ENCODE measurements at places on chromosomes 13 and 19.

- no peak for DNase-seq
These were observed 460 bp downstream of the KMT5C start for GRCh38 chr19:55339889-55340783.

- DNase-seq: no peak
These were observed 495.5 kb downstream of the FOXO1 start for GRCh38 chr13:40170982-40171381.

GRCh38 chr13:111415246-111415645, 94.8 kb downstream of the TEX29 start:
- no peak for DNase-seq

- DNase-seq: no peak
These were observed 99.0 kb downstream of the TEX26 start for GRCh38 chr13:31031482-31031881.

DNA sequence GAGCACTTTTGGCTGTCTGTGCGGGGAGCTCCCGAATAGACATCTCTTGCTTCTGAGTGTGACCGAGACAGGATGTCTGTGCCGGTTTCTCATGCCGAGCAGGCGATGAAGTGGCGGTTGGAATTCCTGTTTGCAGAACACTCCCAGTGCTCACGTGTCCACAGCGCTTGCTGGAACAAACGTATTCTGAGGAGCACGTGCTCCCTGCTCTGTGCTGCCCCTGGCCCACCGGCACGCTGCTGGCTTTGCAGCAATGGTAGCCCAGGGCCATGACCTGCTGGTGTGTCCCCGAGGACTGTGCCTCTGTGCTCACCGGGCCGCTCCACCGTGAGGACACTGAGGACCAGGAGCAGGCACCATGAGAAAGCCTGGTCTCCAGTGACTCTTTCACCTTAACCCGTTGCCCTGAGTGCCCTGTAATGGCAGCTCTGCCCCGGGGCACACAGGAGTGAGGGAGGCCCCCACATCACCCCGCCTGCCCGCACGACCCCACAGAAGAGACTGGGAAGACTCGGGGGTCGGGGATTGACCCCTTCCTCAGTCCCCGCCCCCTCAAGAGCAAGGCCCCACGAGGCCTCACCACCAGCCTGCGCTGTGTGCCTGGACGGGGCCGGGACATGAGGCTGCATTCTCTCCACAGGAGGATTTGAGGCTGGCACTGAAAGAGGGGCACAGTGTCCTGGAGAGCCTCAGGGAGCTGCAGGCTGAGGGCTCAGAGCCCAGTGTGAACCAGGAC, 40.0 kb upstream of the F7 start:
- DNase-seq: no peak

DNA sequence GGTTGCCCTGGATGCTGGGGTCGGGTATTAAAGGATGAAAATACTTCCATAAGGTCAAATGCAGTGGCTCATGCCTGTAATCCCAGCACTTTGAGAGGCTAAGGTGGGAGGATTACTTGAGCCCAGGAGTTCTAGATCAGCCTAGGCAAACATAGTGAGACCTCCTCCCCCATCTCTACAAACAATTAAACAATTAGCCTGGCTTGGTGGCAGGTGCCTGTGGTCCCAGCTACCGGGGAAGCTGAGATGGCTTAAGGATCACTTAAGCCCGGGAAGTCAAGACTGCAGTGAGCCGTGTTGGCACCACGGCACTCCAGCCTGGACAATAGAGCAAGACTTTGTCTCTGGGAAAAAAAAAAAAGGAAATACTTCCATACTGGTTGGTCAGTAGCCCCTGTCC, 1.5 kb downstream of the KLK11 start:
- DNase-seq: no peak

GRCh38 chr13:48817166-48817802, 158.4 kb upstream of the FNDC3A start:
- DNase-seq: no peak

- DNase-seq: no peak
These were observed 89.7 kb downstream of the ZAR1L start for GRCh38 chr13:32225481-32225931.

- DNase-seq: no peak
These were observed 1416.5 kb upstream of the SPRY2 start for GRCh38 chr13:81757348-81757970.

GRCh38 chr19:38095411-38096308, 128.4 kb downstream of the DPF1 start:
- DNase-seq: peak; percentile 59

- no peak for DNase-seq
These were observed 95.0 kb downstream of the ZNF737 start for GRCh38 chr19:20470345-20471135.

GRCh38 chr19:7292950-7293761, 1.1 kb downstream of the INSR start:
- no peak for DNase-seq

GRCh38 chr13:35954207-35954560, 177.0 kb downstream of the DCLK1 start:
- no peak for DNase-seq

DNA sequence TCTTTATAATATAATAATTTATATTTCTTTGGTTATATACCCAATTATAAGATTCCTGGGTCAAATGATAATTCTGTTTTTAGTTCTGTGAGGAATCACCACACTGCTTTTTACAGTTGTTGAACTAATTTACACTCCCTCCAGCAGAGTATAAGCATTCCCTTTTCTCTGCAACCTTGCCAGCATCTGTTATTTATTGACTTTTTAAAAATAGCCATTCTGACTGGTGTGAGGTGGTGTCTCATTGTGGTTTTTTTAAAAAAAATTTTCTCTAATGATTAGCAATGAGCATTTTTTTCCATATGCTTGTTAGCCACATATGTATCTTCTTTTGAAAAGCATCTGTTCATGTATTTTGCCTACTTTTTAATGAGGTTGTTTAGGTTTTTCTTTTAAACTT, 122.2 kb downstream of the ZNF486 start:
- no peak for DNase-seq

DNA sequence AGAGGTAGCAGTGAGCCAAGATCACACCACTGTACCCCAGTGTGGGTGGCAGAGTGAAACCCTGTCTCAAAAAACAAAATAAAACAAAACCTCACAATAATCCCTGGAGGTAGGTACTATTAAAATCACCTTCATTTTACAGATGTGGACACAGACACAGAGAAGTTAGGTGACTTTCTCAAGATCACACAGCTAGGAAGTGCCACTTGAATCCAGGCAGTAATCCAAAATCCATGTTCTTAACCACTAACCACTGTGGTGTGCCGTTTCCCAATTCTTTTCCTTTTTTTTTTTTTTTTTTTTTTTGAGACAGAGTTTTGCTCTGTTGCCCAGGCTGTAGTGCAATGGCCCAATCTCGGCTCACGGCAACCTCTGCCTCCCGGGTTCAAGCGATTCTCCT, 9.0 kb downstream of the PPP1R14A start:
- no peak for DNase-seq

GRCh38 chr19:45774765-45775164, 5.7 kb upstream of the SIX5 start:
- DNase-seq: no peak

- no peak for DNase-seq
These were observed 4.9 kb downstream of the FXYD3 start for GRCh38 chr19:35120492-35120891.

DNA sequence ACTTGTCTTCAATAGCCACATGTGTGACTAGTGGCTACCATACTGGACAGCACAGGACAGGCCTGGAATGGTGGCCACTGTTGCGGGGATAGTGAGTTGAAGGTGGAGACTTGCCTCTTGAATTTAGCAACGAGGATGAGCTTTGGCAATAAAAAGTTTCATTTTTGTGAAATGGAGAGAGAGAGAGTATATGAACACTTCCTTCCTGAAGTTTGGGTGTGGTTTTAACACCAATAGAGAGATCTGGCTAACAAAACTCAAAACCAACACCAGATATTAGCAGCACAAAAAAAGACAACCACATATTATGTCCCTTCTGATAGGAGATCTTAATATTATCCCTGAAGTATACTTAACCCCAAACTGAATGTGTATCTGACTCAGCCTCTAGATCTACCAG, 6.3 kb upstream of the LRFN3 start:
- no peak for DNase-seq

DNA sequence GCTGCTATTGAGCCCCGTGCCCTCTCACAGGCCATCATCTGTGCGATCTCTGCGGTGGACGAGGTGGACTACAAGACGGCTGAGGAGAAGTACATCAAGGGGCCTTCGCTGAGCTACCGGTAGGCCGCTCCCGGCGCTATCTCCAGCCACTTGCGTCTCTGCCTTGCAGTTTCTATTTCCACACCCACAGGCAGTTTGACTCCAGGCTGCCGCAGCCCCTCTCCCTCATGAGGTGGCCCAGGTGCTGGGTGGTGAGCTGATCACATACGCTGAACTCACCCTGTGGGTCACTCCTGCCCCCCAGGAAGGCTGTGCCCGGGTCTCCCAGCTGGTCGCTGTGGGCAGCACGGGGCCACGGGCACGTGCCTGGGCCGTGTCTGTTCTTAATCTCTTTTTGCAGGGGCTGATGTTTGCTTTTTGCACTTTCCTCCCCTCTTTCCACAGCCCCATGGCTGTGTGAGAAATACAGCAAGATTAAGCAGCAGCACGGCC, 10.6 kb upstream of the NDUFS7 start:
- no peak for DNase-seq

DNA sequence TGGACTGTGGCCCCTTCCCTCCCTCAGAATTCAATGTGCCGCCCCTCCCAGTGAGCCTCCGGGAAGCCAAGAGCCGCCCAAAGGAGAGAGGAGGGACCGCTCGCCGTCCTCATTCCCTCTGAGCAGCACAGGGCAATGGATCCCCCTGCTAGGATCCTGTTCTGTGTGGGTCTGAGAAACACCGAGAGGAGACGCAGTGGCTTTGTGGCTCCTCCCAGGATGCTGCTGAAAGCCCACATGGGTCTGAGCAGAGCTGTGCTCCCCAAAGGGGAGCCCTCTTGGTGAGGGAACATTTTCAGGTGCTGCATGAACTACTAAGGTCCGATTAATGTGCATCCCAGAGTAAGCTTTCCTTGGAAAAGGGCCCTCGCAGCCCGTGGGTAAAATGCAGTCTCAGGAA, 30.4 kb downstream of the DHRS12 start:
- DNase-seq: no peak

DNA sequence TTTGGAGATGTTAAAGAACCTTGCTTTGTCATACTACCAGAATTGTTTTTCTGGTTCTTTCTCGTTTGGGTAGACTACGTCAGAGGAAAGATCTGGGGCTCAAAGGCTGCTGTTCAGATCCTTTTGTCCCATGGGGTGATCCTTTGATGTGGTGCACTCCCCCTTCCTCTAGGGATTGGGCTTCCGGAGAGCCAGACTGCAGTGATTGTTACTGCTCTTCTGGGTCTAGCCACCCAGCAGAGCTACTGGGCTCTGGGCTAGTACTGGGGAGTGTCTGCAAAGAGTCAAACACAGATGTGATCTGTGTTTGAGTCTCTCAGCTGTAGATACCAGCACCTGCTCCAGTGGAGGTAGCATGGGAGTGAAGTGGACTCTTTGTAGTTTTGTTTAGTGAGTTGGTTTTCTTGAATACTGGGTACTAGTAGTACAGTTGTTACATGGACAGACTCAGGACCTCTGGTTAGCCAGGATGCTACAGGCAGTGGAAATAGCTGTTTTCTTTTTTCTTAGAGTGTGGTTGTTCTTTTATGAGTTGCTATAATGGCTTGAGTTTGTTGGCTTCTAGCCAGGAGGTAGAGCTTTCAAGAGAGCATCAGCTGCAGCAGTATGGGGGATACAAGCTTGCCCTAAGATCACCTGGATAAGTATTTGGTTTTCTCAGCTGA, 34.4 kb downstream of the DNAJC15 start:
- no peak for DNase-seq

DNA sequence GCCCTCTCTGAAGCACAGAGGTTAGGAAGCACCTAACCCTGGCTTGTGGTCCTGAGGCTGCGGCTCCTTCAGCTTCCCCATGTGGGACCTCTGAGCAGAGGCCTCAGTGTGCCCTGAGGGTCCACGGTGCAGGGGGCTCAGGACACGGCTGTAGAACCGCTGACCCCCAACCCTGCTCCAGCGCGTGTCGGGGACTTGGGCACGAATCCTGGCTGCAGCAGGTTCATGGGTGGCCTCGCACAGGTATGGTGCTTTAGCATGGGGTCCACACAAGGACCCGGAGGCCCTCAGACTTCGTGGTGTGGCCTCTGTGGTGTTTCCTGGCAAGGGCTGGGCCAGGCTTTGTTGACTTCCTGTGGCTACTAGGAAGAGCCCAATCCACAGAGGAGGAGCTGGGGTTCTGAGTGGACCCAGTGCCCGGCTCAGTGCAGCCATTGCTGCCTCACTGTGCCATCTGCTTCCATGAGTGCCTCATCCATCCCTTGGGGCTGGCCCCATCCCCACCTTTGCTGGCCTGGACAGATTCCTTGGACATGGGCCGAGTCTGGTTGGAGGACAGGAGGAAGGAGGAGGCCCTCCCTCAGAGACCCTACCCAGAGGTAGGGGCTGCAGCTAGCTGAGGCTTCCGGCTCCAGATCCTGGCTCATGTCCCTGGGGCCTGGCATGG, 24.5 kb downstream of the ZBTB7A start:
- no peak for DNase-seq

- DNase-seq: peak; percentile 1
These were observed 146.4 kb upstream of the VSTM2B start for GRCh38 chr19:29379257-29380021.

DNA sequence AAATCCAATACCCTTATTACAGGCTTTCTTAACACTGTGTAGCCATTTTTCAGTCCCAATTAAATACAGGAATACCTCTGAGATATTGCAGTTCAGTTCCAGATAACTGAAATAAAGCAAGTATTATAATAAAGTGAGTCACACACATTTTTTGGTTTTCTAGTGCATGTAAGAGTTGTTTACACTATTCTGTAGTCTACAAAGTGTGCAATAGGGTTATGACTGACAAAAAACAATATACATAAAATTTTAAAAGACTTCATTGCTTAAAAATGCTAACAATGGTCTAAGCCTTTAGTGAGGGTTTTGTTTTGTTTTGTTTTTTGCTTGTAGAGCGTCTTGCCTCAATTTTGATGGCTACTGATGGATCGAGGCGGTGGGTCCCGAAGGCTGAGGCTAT, 434.4 kb upstream of the NBEA start:
- DNase-seq: no peak

- DNase-seq: no peak
These were observed 524.7 kb downstream of the GPC5 start for GRCh38 chr13:91922969-91923592.

GRCh38 chr13:104805346-104805745, 1730.1 kb downstream of the EFNB2 start:
- DNase-seq: no peak

GRCh38 chr19:38035515-38036495, 128.8 kb downstream of the SIPA1L3 start:
- DNase-seq: no peak

- no peak for DNase-seq
These were observed 261.6 kb downstream of the GPC5 start for GRCh38 chr13:91660076-91660415.

Measured in activated CD4-positive, alpha-beta memory T cell treated with anti-CD3 and anti-CD28 coated beads, Interleukin-2, amount 10 ng/mL, durations not matched to agents 7 days and 5 days (primary cell).